ENCODE measurements at places on chromosomes 13 and 19.

- no peak for DNase-seq
These were observed 20.7 kb downstream of the ZNF14 start for GRCh38 chr19:19711934-19712828.

DNA sequence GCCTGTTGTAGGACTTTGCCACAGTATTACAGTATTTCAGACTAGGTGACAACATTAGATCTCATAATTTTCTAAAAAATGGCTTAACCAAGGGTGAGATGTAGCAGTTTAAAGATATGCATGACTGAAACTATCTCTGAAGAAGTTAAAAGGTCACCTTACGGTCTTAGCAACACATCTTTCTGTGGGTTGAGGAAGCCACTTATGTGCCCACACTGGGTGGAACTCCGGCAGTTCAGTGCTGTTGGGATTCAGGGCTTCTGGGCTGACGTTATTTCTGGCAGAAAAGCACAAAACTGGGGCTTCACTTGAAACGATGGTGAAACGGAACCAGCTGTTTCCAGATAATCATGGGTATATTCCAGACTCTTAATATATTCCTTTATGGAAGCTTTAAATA, 697.3 kb downstream of the PCDH9 start:
- DNase-seq, result no peak

- DNase-seq, result no peak
These were observed 28.2 kb downstream of the ZNF714 start for GRCh38 chr19:21110183-21110582.

DNA sequence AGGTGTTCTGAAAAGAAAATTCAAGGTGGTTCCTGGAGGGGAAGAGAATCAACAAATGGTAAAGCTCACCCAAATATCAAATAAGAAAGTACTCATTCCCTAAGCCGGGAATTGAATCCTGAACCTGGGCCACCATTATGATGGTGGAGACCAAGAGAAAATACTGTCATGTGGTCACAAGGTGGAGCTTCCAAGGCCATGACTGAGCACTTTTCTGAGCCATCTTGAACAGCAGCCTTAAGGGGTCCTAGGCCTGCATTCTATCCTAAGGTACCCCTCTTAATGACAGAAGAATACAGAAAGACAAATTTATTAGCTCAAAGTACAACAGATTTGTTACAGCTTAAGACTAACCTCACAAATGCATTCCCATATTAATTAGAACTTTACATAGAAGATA, 9.6 kb downstream of the ZNF431 start:
- DNase-seq, result no peak

DNA sequence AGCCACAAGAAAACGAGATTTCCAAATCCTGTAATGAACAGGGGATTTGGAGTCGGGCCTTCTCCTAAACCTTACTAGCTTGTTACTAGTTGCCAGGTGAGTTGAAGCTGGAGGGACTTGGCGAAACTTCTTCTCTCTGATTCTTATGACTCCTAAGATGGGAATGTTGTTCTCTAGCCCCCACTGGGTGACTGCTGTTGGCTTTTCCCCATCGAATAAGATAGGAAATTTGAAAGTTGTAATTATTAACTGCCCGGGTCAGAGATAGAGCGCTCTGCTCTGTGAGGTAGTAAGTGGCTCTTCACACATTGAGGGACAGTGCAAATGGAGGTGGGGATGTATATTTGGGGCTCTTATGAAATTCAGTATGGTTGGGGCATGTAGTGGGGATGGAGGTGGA, 111.2 kb upstream of the MBNL2 start:
- no peak for DNase-seq

DNA sequence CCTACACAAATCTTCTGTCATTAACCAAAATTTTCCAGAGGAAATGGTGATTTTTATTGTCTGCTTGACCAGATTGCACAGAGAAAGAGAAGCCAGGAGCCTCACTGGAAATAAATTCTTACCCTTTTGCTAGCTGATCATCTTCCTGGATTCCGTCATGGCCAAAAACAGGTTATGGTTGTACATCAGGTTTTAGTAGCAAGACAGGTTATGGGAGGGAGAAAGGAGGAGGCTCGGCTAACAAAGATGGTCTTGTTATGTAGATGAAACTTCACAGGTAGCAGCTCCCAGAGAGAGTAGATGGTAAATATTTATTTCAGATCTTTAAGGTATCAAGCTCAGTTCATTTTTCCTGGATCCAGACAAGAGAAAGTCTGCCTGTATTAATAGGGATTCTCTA, 19.7 kb upstream of the CEACAM3 start:
- no peak for DNase-seq

- no peak for DNase-seq
These were observed 6.2 kb upstream of the ZNF497 start for GRCh38 chr19:58368561-58369360.

DNA sequence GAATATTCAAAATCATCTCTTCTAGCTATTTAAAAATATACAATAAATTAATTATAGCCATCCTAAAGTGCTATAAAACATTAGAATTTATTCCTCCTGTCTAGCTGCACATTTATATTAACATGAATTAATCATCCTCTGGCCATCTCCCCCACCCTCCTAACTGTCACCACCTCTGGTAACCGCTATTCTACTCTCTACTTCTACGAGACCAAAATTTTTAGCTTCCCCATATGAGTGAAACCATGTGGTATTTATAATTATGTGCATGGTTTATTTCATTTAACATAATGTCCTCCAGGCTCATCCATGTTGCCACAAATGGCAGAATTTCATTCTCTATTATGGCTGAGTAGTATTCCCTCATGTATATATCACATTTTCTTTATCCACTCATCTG, 265.2 kb downstream of the COG6 start:
- no peak for DNase-seq

DNA sequence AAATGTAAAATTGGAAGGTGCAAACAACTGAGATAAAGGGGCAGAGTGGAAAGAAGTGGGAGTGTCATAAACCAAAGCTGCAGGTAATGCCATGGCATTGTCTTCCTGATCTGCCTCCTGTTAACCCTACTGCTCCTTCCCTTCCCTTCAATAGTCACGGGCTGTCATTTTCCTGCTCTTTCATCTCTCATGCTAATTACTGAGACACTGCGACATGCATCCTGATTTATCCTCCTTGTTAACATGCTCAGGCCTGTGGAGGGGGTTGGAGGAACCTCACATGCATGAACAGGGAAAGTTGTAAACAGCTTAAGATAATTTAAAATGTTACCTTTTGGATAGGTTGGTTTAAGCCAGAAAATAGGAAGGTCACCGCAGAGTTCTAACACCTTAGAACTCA, 27.2 kb downstream of the CNMD start:
- no peak for DNase-seq

GRCh38 chr19:28313633-28314032, 899.3 kb downstream of the UQCRFS1 start:
- DNase-seq, result no peak

- DNase-seq, result no peak
These were observed 260.3 kb downstream of the KCNRG start for GRCh38 chr13:50275392-50276063.

GRCh38 chr13:33279414-33280278, 5.9 kb downstream of the STARD13 start:
- no peak for DNase-seq

DNA sequence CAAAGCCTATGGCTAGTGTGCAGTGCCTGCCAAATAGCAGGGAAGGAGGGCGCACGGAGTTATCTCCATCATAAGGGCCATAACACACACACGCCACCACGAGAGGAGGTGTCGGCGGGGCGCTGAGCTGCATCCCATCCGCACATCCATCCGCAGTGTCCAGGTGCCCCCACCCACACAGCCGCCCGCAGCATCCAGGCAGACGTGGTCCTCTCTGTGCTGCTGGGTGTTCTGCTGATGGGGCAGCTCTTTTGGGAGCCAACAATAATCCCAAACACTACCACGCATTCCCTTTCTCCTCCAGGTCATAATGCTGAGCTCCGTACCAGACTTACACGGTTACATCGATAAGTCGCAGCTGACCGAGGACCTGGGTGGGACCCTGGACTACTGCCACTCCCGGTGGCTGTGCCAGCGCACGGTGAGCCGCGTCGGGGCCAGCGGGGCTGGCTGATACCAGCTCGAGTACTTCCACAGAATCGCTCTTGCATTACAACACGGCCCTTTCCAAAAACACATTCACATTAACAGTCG, 41.5 kb upstream of the F7 start:
- no peak for DNase-seq

GRCh38 chr13:113546571-113547237, 37.8 kb upstream of the TFDP1 start:
- DNase-seq, result no peak

DNA sequence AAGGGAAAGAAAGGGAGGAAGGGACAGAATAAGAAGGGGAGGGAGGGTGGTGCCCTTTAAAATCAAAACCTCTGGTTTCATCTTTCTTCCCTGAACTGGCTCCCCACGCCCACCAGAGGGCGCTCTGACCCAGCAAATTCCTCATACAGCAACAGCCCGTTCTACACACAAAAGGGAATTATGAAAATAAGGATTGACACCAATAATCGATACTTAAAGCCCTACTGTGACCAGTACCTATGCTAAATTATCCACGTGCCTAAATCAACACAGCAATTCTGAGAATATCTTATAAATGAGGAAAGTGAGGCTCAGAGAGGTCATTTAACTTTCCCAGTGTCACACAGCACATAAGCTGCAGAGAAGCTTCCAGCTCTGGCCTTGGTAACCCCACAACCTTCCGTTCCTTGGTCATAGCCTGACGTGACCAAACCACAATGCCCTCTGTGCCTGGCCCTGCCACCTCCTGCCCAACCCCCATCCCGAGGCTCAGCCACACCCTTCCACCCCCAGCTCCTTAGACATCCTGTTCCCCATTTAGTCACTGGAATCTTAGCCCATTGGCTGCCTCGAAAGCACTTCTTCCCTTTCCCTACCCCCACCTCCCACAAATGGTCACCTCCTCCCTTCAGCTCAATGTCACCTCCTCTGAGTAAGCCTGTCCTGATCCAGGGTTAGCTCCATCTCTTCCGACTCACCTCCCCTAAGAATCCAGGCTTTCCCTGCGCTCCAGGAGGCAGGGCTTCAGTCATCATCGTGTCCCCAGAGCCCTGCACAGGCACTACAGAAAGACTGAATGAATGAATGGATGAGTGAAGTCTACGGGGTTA, 34.2 kb upstream of the PNMA8B start:
- peak; percentile 81 for DNase-seq

DNA sequence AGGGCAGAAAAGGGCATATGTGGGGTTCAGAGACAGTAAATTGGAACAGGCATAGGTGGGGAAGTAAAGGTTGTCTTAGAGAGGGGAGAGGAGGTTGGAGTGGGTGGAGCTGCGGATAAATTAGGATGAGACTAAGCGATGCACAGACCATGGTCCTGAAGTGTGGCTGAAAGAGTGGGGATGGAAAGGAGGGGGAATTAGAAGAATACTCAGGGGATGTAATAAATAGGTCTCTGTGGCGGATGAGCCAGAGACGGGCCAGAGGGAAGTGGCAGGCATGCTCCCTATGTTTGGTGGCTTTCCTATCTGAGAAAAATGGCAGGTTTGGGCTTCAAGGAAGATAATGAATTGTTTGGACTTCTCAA, 123.4 kb downstream of the OLFM4 start:
- DNase-seq, result no peak

DNA sequence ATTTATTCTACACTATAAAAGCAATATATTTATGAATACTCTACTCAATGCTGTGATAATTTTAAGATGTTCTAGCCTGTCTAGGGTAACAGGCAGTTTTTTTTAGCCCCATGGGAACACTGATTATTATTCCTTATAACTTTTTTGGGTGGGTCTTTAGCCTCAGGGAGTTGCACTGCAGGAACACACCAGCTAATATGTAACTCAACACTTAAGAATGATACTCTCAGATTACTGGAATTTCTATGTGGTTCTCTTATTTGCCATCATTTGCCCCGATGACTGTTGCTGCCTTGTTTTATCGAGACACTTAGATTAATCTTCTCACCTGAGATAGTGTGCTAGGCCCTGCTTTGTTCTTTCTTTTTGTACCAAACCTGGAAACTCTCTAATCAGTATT, 396.9 kb upstream of the SLITRK1 start:
- no peak for DNase-seq

GRCh38 chr13:46716821-46717220, 80.1 kb downstream of the ESD start:
- no peak for DNase-seq

DNA sequence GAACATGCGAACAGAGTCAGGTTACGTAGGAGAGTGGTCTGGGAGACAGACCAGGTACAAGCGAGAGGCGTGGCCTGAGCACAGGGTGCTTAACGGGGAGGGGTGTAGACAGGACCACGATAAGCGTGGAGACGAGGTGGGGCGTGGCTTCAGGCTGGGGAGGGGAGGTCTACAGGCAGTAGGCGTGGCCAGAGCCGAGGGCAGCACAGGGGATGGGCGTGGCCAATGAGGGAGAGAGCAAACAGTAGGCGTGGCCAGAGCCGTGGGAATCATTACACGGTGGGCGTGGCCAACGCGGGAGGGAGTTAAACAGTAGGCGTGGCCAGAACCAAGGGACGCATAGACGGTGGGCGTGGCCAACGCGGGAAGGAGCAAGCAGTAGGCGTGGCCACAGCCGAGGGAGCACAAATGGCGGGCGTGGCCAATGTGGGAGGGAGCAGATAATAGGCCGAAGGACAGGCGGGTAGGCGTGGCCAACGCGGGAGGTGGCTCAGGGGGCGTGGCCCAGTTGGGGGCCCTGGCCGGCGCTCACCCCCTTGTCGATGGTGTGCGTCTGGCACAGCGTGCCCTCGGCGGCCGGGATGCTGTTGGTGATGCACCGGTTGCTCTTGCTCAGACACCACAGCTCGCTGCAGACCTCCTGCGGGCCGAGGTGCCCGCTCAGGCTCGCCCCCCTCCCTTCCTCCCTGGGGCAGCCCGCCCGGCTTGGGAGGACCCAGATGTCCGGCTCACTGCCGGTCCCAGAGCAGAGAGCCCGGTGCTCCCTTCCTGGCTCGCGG, 15.2 kb upstream of the MYO1F start:
- DNase-seq, result peak; percentile 93

GRCh38 chr19:19964416-19964815, 63.7 kb downstream of the ZNF93 start:
- no peak for DNase-seq

GRCh38 chr19:7852851-7853769, 21.1 kb downstream of the PRR36 start:
- DNase-seq, result peak; percentile 38

- peak; percentile 35 for DNase-seq
These were observed 32.5 kb upstream of the NDFIP2 start for GRCh38 chr13:79448413-79448812.

DNA sequence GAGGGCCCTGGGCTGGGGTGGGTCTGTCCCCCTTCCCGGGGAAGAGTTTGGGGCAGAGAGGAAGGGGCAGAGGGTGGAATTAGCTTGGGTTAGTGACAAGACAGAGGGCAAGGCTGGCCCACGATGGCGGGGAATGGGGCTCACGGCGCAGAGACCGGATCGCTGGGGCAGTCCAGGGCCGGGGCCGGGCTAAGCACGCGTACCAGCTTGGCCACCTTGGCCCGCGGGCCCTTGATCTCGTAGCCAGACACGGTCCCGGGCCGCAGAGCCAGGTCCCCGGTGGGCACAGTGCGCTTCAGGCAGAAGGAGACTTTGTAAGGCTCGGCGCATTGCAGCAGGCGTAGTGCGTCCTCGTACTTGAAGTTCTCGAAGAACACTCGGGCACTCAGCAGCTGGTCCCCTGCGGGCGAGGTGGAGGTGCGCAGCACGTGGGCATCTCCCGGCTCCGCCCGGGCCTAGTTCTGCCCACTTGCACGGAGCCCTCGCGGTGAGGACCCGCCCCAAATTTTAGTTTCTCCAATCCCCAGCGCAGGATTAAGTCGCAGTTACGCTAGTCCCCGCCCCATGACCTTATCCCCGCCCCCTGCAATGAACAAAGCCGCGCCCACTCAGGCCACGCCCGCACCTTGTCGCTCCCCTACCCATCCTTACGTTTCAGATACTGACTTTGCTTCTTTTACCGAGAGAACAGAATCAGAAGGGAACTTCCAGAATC, 8.6 kb upstream of the HIPK4 start:
- no peak for DNase-seq

GRCh38 chr13:38372820-38373383, 23.3 kb downstream of the UFM1 start:
- no peak for DNase-seq

Data from GDM1 (cell line).